ENCODE measurements at places on chromosomes 11 and 22.

DNA sequence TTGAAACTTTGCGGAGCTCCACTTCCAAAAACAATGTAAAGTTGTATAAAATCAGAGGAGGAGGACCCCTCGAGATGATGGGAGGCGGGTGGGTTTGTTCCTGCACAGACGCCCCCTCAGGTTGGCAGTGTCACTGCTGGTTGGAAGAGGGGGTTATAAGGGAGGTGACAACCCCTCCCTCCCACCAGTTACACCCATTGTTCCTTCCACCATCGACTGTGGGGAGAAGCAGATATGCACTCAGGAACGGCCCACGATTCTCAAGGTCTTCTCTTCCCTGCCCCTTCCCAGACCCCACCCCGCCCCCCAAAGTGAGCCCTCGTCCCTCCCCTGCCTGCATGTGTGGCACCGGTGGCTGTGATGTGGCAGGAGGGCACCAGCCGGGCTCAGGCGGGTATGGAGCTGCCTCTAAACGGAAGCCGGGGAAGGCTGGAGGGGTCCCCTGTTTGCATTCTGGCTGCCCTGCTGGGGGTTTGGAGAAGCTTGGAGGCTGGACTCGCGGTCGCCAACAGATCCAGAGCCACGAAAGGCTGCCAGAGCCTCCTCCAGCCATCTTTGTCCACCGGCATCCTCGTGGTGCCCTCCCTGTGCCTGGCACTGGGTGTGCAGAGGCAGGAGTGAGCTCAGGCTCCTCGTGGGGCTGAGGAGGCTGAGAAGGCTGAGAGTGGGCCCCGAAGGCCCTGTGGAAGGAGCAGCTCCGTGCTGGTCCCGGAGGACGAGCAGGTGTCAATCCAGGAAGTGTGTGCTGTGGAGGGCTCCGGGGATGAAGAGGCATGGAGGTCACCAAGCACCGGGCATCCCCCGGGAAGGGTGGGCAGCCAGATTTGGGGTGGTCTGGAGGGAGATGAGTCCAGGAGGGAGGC is 778 bp downstream of the KDELR3 start:
- peak overlapping the region; percentile 54 for H3K4me3 ChIP-seq
- H3K36me3 ChIP-seq = no peaks in the 10 kb centered on the region
- no peak for DNase-seq

- H3K27ac ChIP-seq = no peak overlapping the region
- peaks cover 7% of the 10 kb centered on the region for H3K4me1 ChIP-seq
- peak overlapping the region; percentile 50 for H3K4me3 ChIP-seq
- no peaks in the 10 kb centered on the region for H3K36me3 ChIP-seq
Measured at GRCh38 chr11:8080069-8080670, 841 bp upstream of the TUB start.

GRCh38 chr22:30742291-30743256 is 47.9 kb downstream of the OSBP2 start:
- peak overlapping the region; percentile 6 for H3K4me3 ChIP-seq
- H3K27me3 ChIP-seq = peaks cover 7% of the 10 kb centered on the region
- peaks cover 64% of the 10 kb centered on the region for H3K4me1 ChIP-seq
- DNase-seq = peak; percentile 69
- H3K36me3 ChIP-seq = no peaks in the 10 kb centered on the region

- no peak overlapping the region for H3K4me3 ChIP-seq
- H3K4me1 ChIP-seq = peaks cover 4% of the 10 kb centered on the region
- DNase-seq = no peak
- H3K27me3 ChIP-seq = no peaks in the 10 kb centered on the region
Measured at GRCh38 chr11:77724636-77725035, 87.0 kb upstream of the CLNS1A start.

DNA sequence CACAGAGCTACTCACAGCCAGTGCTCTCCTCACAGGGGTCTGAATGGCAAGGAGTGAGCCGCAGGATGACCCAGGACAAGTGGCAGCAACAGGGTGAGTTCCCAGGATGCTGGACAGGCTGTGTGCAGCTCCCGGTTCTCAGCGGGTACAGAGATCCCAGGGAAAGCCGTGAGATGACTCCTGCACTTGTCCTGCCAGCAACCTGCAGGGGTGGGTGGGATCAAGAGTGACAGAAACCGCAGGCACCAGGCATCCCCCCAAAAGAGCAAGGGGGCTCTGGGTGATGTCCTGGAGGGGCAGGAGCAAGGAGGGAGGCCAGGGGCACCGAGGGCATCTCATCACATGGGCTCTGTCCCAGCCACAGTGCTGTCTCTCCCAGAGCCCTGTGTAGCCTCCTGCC is 15.9 kb upstream of the PRODH start:
- H3K36me3 ChIP-seq = no peaks in the 10 kb centered on the region
- H3K4me3 ChIP-seq = no peak overlapping the region
- no peak for DNase-seq
- H3K27ac ChIP-seq = no peak overlapping the region
- no peaks in the 10 kb centered on the region for H3K4me1 ChIP-seq

GRCh38 chr11:66068154-66068821 is 1.8 kb upstream of the PACS1 start:
- H3K4me3 ChIP-seq = peak overlapping the region; percentile 79
- H3K36me3 ChIP-seq = peaks cover 76% of the 10 kb centered on the region
- peak; percentile 85 for DNase-seq
- H3K27me3 ChIP-seq = no peaks in the 10 kb centered on the region

- no peak overlapping the region for H3K4me3 ChIP-seq
- DNase-seq = no peak
- H3K27ac ChIP-seq = no peak overlapping the region
- H3K27me3 ChIP-seq = peaks cover 2% of the 10 kb centered on the region
- no peaks in the 10 kb centered on the region for H3K4me1 ChIP-seq
Measured at GRCh38 chr11:133520707-133521106, 11.6 kb downstream of the OPCML start.

DNA sequence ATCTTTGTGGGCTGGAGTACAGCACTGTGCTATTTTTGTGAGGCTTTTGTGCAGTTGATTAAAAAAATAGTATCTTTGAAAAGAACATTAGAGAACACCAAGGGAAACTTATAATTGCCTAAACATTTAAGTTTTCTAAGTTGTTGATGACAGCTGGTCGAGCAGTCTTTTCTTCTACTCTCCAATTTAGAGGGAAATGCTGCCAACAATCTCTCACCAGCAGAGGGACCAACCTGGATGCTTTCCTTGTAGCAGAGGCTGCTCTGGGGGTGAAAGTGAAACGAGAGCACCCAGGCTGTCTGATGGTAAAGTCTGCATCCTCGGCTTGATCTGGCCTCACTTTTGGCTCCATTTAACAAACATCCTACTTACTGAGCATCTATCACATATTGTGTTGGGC is 1286.5 kb upstream of the TENM4 start:
- no peaks in the 10 kb centered on the region for H3K27me3 ChIP-seq
- H3K4me1 ChIP-seq = no peaks in the 10 kb centered on the region
- H3K4me3 ChIP-seq = no peak overlapping the region
- no peak for DNase-seq
- H3K36me3 ChIP-seq = no peaks in the 10 kb centered on the region

DNA sequence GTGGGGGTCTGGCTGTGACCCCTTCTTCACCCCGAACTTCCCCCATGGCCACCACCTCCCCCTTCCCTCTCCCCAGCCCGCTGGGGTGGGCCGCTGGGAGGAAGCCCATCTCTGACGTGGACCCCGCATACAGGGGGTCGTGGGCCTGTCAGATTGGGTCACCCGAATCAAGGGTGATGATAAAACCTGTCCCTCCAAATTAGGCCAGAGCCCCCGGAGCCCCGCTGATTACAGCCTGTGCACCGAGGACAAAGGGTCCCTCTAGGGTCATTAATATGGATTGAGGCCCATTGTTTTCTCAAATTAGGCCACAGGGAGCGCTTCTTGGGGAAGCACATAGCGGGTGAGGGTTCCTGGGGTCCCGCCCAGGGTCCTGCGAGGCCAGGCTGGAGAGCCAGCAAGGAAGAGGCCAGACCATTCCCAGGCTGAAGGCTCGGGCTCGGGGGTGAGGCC is 4.9 kb upstream of the LINC01488 start:
- H3K27me3 ChIP-seq = peaks cover 3% of the 10 kb centered on the region
- DNase-seq = no peak
- no peak overlapping the region for H3K4me3 ChIP-seq

- H3K27me3 ChIP-seq = peaks cover 12% of the 10 kb centered on the region
- no peak overlapping the region for H3K4me3 ChIP-seq
- H3K4me1 ChIP-seq = no peaks in the 10 kb centered on the region
- no peak overlapping the region for H3K27ac ChIP-seq
- no peak for DNase-seq
Measured at GRCh38 chr11:60332846-60333245, 5.8 kb downstream of the MS4A6E start.

DNA sequence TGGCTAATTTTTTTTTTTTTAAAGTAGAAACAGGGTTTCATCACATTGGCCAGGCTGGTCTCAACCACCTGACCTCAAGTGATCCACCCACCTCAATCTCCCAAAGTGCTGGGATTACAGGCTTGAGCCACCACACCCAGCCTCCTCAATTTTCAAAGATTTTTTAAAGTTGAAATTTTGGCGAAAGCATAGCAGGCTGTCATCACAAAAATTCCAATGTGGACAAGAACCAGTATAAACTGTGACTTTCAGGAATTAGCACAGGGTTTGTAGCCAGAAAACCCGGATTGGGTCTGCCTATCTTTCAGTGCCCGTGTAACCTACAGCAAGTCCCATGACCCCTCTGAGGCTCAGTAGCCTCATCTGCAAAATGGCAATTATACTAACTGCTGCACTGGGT is 80.2 kb downstream of the SGSM3 start:
- H3K27ac ChIP-seq = no peak overlapping the region
- peaks cover 27% of the 10 kb centered on the region for H3K36me3 ChIP-seq
- no peaks in the 10 kb centered on the region for H3K27me3 ChIP-seq
- H3K4me1 ChIP-seq = peaks cover 70% of the 10 kb centered on the region

- no peak overlapping the region for H3K27ac ChIP-seq
- no peak overlapping the region for H3K4me3 ChIP-seq
Measured at GRCh38 chr11:35779409-35779808, 116.8 kb downstream of the TRIM44 start.

All from activated CD4-positive, alpha-beta T cell treated with anti-CD3 and anti-CD28 coated beads for 36 hours (primary cell).